Suppressor macrophage treated with lipopolysaccharide for 4 hours (primary cell): ENCODE measurements at places on chromosomes 1 and 21.
A peak's percentile ranks its signal among the peaks of the same experiment; 100 is the strongest.

DNA sequence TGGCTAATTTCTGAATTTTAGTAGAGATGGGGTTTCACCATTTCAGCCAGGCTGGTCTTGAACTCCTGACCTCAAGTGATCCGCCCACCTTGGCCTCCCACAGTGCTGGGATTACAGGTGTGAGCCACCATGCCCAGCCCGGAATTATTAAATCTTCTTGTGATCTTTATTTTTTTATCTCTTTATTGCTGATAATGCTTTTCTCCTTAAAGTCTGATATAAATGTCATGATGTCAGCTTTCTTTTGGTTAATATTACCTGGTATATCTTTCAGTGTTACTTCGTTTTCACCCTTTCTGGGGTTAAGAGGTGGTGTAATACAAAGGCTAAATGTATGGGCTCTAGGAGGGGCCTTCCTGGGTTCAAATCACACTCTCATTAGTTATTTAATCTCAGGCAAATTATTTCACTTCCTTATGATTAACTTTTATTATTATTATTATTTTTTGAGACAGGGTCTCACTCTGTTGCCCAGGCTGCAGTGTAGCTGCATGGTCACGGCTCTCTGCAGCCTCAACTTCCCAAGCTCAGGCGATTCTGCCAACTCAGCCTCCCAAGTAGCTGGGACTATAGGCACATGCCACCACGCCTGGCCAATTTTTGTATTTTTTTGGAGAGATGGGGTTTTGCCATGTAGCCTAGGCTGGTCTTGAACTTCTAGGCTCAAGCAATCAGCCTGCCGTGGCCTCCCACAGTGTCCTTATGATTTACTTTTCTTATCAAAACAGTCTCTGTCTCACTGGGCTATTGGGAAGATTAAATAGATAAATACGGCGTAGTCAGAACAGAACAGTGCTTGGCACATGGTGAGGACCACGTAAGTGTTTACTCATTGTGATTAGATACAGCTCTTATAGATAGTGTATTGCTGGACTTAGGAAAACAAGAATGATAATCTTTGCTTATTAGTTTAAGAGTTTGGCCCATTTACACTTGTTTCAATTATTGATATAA, 216.5 kb downstream of the URB2 start:
- no peak for DNase-seq

GRCh38 chr1:6612641-6613360, 730 bp upstream of the PHF13 start:
- peak; percentile 55 for DNase-seq

- DNase-seq = peak; percentile 23
Observed at GRCh38 chr1:40478276-40478675, 1.2 kb downstream of the ZFP69 start.

GRCh38 chr1:205172729-205173366, 38.7 kb downstream of the DSTYK start:
- DNase-seq = no peak

DNA sequence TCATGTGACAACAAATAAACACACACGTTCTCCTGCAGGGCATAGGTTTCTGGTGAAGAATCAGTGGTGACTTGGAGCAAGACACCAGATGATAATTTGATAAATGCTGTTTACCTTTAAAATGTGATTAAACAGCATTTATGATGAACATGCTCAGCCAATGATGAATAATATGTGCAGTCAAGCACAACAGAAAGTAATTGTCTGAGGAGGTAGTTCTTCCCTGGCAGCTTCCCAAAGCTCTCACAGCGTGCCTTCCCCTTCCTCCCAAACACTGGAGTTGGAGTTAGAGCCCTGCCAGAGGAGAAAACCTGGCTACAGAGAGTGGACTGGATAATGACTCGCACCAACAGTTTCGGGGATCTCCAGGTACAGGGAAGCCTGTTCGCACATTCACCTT, 463.5 kb downstream of the SMYD3 start:
- DNase-seq = no peak

GRCh38 chr1:94753171-94753972, 66.8 kb upstream of the SLC44A3 start:
- DNase-seq = no peak

DNA sequence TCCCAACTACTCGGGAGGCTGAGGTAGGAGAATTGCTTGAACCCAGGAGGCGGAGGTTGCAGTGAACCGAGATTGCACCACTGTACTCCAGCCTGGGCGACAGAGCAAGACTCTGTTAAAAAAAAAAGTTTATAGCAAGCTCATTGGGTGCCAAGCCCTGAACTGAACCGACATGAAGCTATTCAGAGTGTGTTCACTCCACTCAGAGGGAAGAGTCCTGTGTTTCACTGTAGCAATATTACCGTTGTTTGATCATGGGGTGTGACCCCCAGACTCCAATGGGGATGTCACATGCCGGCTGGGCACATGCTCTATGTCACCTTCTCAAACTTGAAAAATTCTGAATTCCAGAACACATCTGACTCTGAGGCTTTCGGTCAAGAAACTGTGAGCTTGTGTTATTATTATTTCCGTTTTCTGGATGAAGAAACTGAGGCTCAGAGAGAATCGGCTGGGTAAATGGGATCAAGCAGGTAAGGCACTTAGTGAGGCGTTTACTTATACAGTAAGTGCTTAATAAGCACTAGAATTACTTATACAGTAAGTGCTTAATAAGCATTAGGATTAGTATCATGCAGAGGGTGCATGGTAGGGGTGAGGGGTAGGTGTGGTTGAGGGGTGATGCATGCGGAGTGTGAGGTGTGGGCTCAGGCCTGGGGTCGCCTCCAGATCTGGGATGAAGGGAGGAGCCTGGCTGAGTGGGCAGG, 36.2 kb downstream of the HSPG2 start:
- DNase-seq = no peak

- DNase-seq = peak; percentile 71
Observed at GRCh38 chr1:23751050-23751814, 8.0 kb downstream of the ELOA start.

DNA sequence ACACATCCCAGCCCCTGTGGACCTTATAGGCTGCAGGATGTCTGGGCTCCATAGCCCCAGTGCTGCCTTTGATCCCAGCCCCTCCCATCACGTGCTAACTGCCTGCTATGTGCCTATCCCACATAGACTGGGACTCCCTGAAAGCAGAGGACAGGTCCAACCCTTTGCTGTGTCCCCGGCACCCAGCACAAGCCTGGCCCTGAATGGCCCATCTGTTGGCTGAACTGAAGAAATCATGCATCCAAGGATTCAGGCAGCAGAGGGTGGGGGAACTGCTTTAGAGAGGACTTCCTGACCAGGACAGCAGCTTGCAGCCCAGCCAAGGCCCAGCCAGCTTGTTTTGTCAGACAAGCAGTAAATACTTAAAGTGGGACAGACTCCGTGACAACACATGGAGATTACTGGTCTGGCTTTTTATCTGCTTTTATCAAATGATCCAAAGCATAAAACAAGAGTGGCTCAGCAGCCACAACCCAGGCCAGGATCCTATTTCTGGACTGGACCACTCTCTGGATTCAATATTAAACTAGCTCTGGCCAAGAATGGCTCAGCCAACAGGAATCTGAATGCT, 69.3 kb downstream of the GLIS1 start:
- DNase-seq = no peak

GRCh38 chr1:216183007-216183406, 240.2 kb downstream of the USH2A start:
- no peak for DNase-seq

DNA sequence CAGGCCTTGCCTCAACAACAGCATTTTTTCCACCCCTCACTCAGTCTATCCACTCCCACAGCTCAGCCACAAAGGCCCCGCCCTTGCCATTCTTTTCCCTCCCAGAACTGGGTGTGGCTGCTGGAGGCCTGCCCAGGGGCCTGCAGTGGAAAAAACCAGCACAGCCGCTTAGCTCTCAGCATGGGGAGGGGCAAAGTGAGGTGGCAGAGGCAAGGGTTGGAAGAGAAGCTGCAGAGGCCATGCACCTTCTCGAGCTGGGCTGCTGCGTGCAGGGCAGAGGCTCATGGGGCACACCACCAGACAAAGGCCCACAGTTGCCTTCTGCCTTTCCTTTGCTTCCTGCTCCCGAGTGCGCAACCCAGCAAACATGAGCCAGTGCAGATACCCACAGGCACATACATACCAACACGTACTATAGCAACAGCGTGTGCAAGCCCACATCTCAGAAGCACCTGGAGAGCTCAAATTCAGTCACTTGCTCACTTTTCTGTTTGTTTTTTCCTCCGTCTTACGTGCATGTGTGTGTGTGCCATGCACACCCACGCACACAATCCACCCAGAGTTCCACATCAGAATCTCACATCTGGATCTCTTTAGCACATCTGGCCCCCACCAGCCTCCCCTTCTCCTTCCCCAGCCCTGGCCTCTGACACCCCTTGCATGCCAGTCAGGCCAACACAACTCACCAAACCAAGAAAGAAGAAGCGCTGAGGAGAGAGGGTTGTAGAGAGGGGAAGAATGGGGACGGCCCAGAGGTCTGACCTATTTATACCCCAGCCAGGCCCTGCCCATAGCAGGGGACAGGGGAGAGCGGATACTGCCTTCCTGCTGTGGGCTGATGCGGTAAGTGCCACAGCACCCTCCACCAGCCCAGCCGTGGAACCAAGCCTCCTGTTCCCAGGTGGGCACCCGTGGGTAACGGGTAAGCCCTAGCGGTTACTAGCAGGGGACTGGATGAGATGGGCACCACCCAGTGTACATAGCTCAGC, at the start of gene S100A4:
S100A4 (minus strand) TSS at position 740 of the 989 bp plus-strand sequence. CDS start 1,012 bp downstream, outside the sequence.
- peak; percentile 83 for DNase-seq

DNA sequence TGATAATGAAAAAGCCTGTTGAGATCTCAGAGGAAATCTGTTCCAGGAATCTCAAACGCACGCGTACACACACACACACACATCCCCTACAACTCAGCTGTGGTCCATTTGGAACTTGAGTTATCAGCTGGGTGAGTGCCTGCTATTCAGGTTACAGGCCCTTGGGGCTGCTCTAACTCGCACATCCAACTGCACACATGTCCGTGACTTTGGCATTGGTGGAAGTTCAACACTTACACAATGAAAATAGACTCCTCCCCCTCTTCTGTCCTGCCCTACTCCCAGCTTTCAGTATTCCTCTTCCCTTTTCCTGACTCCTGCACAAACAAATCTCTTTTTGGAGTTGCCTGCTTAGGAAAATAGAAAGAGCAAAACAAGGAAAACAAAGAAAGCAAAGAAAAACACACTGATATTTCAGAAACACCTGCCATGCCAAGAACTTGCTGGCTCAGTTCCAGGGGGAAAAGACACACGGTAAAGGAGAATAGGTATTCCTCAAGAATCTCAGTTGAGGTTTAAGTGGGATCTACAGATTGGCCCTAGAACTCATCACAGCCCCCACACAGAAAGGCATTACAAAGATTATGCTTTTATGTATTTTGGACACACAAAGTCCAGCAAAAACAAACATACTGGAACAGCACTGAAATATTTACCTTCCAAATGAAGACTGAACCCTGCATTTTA, 140.9 kb downstream of the TGFBR3 start:
- DNase-seq = no peak

- DNase-seq = no peak
Observed at GRCh38 chr1:71717186-71717585, 565.2 kb downstream of the NEGR1 start.

- peak; percentile 59 for DNase-seq
Observed at GRCh38 chr21:23968722-23969647, 1638.3 kb downstream of the MRPL39 start.

DNA sequence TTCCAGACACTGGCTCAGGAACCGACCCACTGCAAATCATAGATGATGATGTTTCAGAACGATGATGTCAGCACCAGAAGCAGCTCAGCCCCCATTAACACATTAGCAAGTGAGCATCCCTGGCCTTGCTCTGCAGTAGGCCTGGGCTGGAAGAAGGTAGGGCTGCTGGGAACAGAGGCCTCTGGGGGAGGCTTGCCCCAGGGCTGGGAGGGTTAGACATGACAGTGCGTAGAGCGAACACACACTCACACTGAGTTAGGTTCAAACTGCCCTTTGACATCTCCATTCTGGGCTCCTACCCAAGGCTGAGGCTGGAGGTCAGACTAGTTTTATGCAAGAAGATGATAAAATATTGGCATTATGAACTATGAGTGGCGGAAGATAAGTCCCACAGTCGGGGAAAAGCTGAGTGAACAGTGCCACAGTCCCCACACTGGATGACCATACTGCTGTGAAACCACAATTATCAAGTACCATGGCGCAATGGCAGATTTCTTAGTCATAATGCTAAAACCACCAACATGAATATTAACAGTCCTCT, 91.1 kb downstream of the DMRTB1 start:
- peak; percentile 15 for DNase-seq
